Stimulated activated CD8-positive, alpha-beta memory T cell treated with anti-CD3 and anti-CD28 coated beads, Interleukin-2, amount 100 ng/mL, for 1 hour (primary cell): ENCODE measurements at places on chromosomes 11 and 22.

GRCh38 chr11:33362051-33362910 is 105.1 kb downstream of the HIPK3 start:
- no peak for DNase-seq

GRCh38 chr11:71482746-71483364 is 29.9 kb downstream of the NADSYN1 start:
- DNase-seq, result no peak

DNA sequence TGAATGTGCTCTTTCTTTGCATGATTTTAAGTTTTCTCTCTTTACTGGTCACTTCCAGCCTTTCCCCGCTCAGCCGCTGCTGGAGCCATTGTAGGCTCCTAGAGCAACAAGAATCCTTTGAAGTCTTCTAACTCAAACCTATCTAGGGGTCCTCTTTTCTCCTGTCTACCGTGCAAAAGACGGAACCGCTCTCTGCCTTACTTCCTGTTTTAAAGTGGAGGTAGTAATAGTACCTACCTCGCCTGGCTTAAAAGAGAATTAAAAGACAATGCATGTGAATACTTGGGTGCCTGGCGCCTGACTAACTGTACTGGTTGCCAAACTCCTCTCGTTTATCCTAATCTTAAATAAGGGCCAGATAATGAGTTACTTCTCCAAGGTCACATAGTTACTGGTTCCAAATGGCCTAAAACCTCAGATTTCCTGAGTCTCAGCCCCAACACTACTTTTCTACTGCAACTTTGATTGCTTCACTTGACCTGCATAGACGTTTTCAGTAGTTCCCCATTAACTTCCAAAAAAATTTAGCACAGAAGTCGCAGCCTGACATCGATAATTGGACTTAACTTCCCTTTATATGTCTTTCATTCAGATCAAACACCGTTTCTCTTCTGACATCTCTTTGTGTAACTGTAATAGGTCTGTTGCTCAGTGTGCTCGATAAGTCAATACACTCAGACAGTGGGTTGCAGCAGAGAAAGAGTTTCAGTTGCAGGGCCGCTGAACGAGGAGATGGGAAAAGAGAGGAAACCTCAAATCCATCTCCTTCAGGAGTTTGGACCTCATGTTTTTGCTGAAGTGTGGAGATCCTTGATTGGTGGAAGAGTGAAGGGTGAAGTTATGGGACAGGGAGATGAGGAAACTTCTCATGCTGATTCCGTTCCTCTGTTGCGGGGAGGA is 891 bp downstream of the SAMM50 start:
- no peak for DNase-seq

- no peak for DNase-seq
Observed at GRCh38 chr11:6566704-6567370, 36.6 kb downstream of the RRP8 start.

- DNase-seq, result no peak
Observed at GRCh38 chr11:39367534-39367933, 2091.9 kb downstream of the LRRC4C start.

GRCh38 chr22:30596886-30597285 is 5.2 kb upstream of the PES1 start:
- DNase-seq, result no peak

GRCh38 chr11:41398175-41398574 is 61.3 kb downstream of the LRRC4C start:
- no peak for DNase-seq

DNA sequence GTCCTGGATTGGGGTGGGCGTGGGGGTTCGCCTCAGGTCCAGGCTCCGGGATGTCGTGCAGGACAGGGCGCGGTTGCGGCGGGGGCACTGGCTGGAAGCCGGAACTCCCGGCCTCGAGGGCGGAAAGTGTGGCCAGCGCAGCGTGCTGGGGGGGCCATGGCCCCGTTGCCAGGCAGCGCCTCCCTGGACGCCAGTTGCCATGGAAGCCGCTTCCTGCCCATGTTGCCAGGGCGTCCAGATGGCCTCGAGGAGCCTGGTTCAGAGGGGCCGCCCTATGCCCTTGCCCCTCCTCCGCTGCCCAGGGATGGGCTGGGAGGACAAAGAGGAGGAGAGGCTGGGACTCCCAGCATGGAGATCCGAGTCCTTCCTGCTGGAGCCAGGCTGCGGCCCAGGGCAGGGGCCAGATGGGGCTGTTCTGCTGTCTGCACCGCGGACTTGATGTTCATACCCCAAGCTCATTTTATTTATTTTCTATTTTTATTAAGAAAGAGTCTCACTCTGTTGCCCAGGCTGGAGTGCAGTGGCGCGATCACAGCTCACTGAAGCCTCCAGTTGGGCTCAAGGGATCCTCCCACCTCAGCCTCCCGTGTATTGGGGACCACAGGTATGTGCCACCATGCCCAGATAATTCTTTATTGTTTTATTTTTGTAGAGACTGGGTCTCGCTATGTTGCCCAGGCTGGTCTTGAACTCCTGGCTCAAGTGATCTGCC is 4.6 kb upstream of the CCDC188 start:
- no peak for DNase-seq

GRCh38 chr11:111941963-111942362 is 4.8 kb downstream of the DIXDC1 start:
- DNase-seq, result no peak

GRCh38 chr11:1368966-1369365 is 20.8 kb upstream of the BRSK2 start:
- DNase-seq, result no peak

GRCh38 chr11:129943036-129943435 is 47.7 kb upstream of the NFRKB start:
- no peak for DNase-seq

DNA sequence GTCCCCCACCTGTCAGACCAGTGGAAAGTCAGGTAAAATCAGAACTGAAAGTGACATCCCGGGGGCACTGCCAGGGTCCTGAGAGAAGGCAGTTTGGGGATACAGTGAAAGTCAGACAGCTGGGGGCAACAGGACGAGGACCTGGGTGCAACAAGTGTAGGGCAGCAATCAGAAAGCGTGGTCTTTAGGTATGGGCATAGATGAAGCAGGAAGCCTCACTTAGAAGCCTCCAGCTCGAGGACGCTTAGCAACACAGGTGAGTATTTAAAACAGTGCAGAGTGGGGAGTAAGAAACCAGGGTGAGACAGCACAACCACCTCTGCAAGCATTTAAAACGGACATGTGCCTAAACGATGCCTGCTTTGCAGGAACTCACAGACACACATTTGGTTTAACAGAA is 64.6 kb upstream of the POU2AF1 start:
- DNase-seq, result no peak

DNA sequence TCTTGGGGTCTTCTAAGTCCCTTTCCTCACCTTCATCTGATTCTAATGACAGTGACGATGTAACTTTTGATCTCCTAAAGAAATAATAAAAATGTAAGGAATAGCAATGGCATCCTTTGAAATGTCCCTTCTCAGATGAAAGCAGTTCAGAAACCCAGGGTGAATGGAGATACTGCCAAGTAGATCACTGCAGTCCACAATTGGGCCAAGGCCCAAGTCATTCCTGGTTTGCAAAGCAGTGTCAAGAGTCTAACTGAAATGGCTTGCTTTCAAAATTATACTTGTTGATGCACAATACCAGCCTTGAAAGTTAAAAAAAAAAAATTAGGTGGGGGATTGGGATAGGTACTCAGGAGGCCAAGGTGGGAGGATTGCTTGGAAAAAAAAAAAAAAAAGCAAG is 20.4 kb downstream of the ASCC2 start:
- no peak for DNase-seq

- DNase-seq, result no peak
Observed at GRCh38 chr11:118406599-118407166, 5.3 kb downstream of the ATP5MG start.

DNA sequence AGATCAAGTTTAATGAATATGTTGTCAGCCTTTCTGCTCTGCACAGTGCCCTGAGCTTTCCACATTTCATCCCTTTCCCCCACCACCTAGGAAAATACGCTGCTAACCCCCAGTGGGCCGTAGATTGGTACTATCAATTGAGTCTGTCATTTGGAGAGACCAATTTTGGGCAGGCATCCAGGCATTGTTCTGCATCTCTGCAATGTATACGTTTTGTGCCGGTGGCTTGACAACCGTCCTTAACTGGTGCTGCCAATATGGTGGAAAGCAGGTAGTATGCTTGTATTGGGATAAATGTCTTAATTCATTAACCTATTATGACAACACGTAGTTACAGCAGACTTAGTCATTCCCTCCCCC is 1.3 kb downstream of the ELMOD1 start:
- no peak for DNase-seq

DNA sequence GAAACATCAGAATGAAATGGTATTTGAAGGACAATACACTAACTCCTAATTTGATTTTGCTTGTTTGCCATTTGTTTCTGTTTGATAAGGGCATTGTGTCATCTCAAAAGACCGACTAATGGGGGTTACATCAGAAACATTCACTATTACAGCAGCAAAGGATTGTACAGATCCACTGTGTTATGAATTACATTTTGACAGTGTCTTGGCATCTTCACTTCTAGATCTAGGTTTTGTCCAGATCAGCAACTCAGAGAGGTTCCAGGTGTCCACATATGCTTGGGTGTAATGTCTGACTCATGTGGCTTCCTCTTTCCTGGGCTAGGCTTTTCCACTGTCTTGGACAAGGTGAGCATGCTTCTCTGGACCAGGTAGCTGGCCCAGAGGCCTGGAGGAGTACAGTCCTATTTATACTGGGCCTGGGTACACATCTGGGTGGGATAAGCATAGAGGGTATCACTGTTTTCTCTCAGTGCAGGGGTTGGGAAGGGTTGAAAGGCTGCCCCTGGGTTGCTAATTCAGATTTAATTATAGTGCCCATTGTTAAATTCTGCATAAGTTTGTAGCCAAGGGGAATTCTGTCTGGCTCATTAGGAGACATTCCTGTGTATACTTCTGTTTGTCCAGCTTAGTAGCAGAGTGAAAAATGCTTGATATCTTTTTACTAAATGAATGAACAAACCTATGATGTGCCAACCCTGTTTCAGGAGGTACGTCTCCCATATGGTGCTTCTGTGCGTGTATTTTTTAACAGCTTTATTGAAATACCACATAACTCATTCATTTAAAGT is 23.8 kb downstream of the DDI1 start:
- DNase-seq, result no peak

GRCh38 chr11:8638300-8638699 is 44.2 kb downstream of the TRIM66 start:
- DNase-seq, result no peak

- DNase-seq, result no peak
Observed at GRCh38 chr11:58788355-58789023, 56.0 kb downstream of the GLYATL2 start.

- DNase-seq, result no peak
Observed at GRCh38 chr11:2549491-2549875, 104.7 kb downstream of the KCNQ1 start.

DNA sequence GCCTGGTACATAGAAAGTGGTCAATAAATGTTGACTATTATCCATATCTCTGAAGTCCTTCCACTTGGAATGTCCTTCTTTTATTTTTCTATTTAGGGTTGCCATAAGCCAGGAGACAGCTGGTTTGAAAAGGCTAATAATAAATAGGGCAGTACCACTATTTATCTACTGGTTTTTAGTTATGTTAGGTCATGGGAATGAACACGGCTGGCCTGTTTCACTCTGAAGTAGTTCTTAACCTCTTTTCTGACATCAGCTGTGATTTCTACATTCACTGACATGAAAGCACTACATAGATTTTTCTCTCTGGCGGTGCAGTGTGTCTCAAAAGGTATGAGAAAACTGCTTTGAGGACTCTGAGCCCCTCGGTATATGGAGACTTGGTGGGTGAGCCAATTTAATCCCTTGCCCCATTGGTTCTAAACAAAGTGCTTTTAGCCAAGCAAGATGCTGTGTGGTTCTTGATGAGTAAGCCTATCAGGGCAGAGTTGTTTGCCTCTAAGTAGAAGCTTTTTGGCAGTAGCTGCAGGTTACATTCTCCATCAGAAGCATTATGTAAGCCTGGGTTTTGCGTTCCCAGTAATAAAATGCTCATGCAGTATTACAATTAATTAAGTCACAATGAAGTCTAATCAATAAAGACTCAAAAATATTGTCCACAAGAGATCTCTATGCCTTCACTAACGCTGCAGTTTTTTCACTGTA is 48.7 kb upstream of the APOA1 start:
- DNase-seq, result no peak

DNA sequence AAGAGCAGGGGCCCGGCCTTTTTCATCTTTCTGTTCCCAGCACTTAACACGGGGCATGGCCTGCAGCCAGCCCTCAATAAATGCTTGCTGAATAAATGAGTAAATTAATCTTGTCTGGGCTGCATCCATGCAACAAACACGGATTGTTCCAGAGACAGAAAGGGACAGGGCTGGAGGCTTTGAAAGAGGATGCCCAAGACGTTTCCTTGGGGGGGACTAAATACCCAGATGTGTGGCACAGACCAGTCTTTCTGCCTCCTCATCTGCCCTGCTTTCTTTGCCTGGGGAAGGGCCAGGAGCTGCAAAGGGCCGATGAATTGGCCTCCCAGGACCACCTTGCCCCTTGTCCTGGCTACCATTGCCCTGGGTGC is 40.4 kb downstream of the SHISAL1 start:
- no peak for DNase-seq

DNA sequence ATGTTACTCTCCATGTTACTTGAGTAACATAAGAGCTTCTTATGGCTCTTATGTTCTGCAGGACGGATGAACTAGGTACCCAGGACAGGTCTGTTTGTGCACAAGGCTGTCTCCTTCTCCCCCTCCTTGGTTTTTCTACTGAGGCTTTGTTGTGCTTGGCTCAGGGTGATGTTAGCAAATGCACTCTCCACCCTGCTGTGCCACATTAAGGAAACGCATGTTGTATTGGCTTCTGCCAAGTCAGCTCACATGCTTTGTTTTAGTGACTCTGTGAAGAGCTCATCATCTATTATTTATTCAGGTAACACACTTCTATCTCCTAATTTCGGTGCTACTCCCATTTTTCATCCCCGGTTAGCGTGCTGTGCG is 108.3 kb downstream of the PTPRJ start:
- DNase-seq, result no peak

GRCh38 chr11:109728056-109728455 is 306.1 kb downstream of the C11orf87 start:
- no peak for DNase-seq

- no peak for DNase-seq
Observed at GRCh38 chr11:61966734-61967115, 709 bp downstream of the FTH1 start.
